ENCODE measurements at places on chromosomes 12 and 14.

GRCh38 chr14:60313093-60313492 lies 64.1 kb downstream of the PPM1A start:
- no peak for DNase-seq

- DNase-seq, result no peak
Measured at GRCh38 chr12:539540-540310, 80.0 kb downstream of the B4GALNT3 start.

- no peak for DNase-seq
Measured at GRCh38 chr12:81779216-81779615, 20.1 kb upstream of the PPFIA2 start.

- no peak for DNase-seq
Measured at GRCh38 chr14:52769887-52770286, 21.5 kb downstream of the GNPNAT1 start.

- no peak for DNase-seq
Measured at GRCh38 chr14:49478784-49479183, 107.4 kb downstream of the RPS29 start.

- peak; percentile 88 for DNase-seq
Measured at GRCh38 chr14:89000007-89000942, 175.8 kb downstream of the TTC8 start.

DNA sequence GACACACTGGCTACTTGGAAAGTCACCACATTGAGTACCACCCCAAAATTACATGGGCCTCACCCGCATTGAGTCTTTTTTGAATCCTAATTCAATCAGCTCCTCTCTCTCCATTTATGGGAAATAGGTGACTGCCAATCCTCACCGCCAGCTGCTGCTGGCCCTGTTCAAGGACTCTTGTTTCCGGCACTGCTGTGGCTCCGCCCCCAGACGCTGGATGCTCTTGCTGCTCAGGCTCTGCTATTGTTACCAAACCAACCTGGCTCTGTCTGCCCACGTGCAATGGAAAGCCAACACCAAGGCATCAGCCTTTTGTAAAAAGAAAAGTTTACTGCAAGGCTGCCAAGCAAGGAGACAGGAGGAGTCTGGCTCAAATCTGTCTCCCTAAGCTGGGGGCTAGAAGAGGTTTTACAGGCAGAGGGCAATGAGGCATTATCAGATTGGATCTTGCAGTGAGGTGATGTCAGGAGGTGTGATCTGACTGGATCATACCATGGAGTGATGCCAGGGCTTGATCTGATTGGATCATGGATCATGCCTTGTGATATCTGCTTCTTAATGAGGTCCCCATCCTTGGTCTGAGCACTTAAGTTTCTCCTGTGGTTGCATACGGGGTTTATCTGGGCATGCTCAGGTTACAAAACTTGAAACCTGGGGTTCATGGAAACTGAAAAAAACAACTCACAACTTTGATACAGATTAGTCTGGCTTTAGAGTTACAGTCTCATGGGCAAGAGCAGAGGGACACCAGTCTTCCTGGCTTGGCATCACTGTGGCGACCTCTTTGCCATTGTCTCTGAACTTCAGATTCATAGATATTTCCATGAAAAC lies 117.1 kb upstream of the SLC35F4 start:
- DNase-seq, result no peak

GRCh38 chr12:46256942-46257341 lies 11.9 kb downstream of the SLC38A1 start:
- DNase-seq, result no peak

GRCh38 chr14:51564986-51565604 lies 86.6 kb upstream of the FRMD6 start:
- no peak for DNase-seq

- DNase-seq, result no peak
Measured at GRCh38 chr12:94042321-94042720, 106.1 kb upstream of the PLXNC1 start.

DNA sequence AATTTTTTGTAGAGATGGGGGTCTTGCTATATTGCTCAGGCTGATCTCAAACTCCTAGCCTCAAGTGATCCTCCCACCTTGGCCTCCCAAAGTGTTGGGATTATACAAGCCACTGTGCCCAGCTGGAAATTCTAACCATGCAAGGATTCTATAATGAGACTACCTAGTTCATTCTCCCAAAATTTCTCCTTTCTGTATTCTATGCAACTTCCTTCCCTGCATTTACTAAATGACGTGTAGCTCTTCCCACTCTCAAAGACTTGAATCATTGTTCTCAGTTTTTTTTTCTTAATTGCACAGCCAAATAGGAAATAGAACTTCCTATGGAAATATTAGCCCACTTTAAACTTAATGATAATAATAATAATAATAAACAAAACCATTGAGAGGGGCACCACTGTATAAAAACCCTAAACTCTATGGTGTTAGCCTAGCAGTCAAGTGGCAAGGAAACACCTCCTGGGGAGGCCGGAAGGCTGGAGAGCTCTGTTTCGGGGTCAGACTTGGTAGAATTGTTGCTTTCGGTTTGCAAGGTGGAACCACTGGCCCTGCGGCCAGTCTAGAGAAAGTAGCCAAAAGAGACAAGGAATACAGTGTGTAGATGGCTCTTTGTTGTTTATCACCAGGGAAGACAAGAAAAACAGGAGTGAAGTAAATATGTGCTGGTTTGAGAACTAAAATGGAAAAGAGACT lies 40.0 kb upstream of the TESC start:
- no peak for DNase-seq

DNA sequence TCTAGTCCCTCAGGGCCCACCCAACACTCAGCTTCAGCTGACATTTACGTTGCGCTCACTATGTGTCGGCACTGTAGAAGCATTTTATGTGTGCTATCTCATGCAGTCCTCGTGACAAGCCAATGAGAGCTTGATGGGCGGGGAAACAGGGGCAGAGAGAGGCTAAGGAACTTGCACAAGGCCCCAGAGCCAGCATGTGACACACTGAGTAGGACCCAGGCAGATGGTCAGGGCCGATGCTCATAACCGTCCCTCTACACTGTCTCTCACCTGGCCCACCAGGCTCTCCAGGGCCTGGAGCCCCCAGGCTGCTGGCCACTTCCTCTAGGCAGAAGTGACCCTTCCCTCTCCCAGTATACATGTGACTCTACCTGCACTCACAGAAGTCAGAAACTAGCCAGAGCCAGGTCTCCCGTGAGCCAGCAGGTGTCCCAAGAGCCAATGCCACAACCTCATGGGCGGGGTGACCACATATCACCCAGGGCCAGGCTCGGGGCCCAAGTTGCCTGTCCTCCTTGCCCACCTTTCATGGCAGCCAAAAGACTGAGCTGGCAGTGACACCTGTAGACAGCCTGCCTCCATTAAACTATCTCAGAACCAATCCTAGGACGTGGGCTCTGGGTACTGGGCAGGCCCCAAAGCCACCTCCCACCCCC lies 38.3 kb downstream of the TTC7B start:
- no peak for DNase-seq

DNA sequence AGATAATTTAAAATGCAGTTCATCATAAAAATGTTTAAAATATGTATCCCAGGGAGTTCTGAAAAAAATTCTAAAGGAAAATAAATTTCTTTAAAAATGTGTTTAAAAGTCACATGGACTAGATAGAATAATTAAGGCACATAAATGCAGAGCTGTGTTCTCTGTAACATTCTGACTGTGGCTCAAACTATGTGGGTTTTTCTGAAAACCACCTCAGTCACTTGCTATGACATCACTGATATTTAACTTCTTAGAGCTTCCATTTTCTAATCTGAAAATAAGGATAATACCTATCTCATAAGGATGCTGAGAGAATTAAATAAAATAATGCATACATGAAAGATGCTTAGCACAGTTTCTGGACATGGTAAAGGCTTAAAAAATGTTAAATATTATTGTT lies 107.3 kb downstream of the SLC41A2 start:
- no peak for DNase-seq

DNA sequence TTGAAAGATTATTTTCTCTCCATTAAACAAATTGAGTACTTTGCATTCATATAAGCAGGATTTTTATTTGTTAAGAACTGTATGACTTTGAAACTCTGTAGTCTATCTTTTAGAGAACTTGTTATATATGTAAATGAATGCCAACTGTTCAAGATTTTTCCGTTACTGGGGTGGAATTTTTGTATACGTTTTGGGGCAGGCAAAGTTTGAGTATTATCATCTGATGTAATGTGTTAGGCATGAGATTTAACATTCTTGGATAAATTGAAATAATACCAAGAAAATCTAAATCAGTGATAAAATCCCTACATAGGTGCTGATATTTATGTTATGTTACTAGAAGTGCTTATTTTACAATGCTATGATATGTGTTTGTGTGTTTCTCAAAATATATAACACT lies 8.4 kb downstream of the CNOT2 start:
- no peak for DNase-seq
